Panc1 (cell line): ENCODE measurements at places on chromosomes 7 and 10. TPM values are rescaled to one million over a fixed set of nuclear protein-coding genes. Genes with fewer than 3 reads are reported as not detected.

ELMO1 gene
- total RNA-seq, result 0.80 TPM

DNA sequence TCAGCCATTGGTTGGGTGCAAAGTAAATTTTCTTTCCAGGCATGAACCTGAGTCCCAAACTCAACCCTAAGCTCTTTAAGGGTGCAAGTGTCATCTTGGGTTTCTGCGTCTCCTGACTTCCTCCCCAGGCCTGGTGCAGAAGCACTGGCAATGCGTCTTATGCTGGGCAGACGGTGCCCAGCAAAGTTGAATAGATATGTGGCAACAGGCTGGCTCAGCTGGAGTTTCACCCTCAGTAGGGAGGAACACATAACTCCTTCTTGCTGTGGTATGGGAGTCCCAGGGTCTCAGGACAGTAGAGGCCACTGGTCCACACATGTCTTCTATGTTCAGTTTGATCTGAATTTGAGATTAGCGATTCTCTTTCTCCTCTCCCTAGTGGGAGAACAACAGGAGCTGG, 181.3 kb downstream of the RPS24 start:
- DNase-seq, result no peak

ZNF33B gene
- 25.1 TPM for total RNA-seq

- DNase-seq, result no peak
Observed at GRCh38 chr7:47816647-47817046, 131.6 kb downstream of the PKD1L1 start.

DNA sequence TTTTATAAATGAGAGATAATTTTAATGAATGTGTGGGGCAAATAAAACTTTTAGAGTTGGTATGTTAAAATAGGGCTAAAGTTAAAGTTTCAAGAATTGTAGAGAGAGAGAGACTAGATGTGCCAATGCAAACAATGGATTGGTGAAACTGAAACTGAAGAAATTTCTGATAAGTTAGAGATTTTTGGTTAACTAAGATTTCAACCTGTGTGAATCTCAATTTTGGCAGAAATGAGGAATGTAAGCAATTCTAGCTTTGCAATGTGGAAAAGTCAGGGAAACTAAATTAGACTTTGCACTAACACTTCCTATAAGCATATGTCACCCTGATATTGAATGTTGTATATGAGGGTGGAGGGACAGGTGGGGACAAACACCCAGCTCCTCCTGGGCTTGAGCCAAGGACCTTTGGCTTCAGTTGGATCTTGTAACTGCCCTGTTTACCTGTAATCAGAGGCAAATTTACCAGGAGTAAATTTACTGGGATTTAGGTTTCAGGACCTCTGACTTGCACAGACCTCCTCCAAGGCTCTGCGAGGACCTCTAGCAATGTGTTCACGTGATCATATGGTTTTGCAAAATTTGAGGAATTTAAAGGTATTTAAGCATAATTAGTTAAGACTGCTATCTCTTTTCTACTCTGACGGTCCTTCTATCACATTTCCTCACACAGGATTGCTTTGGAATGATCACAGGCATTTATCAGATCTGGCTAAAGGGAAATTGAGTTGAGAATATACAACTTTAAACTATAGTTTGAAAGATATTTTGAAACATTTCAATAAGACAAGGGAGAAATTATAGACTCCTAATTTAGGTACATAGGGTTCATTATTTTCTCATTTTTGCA, 33.1 kb upstream of the RPA3 start:
- DNase-seq, result no peak

SAMD9L gene
- total RNA-seq, result 1.3 TPM

GRCh38 chr7:70668606-70669358, 463.2 kb upstream of the GALNT17 start:
- no peak for DNase-seq

DNA sequence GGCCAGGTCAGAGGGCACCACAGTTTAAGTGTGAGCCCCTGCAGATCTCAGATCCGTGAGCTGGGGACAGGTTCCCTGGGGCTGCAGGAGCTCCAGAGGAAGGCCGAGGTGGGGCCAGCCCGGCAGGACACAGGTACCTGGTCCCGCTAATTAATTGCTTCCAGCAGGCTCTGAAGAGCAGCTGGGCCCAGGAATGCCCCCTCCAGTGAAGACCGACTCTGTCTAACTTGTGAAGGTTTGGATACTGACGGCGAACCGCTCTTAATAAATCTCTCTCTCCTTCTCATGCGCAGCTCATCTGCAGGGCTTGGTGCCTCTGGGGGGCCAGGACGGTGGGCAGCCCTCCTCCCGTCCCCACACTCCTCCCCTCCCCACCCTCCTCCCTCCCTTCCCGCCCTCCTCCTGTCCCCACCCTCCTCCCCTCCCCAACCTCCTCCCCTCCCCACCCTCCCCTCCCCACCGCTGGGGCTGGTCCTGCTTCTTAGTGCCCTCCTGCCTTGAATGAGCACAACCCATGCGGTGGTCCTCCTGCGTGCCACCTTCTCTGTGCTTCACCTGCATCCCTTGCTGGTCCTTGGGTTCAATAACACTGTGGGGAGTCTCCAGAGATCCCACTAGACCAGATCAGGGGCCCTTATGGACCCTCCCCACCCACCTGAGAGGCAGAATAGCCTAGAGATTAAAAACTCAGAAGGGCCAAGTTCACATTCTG, 38.3 kb downstream of the PDGFA start:
- no peak for DNase-seq

- DNase-seq, result no peak
Observed at GRCh38 chr7:24733414-24734060, 23.7 kb downstream of the GSDME start.

DNA sequence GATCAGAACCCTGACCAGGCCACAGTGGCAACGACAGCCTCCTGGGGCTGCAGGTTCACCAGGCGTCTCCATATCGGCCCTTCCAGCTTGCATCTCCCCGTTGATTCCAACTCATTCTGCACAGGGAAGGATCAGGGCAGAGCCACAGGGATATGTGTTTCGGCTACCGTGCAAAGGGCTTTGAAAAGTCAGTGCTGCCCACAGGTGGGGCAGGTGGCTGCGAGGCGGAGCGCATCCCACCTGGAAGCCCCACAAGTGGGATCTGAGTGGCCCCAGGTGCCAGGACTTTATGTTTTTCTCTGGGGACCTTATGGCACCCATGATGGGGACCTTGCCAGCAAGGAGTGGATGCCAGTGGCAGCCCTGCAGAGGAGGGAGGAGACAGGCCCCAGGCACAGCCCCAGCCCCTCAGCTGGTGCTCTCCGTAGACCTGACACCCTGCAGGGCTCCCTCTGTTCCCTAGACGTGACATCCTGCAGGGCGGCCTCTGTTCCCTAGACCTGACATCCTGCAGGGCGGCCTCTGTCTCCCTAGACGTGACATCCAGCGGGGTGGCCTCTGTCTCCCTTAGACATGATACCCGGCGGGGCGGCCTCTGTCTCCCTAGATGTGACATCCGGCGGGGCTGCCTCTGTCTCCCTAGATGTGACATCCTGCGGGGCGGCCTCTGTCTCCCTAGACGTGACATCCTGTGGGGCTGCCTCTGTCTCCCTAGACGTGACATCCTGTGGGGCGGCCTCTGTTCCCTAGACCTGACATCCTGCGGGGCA, 189.4 kb downstream of the ELFN1 start:
- DNase-seq, result no peak
